RWPE1 (cell line): ENCODE measurements at places on chromosomes 12 and 14.

- no peak for DNase-seq
Measured at GRCh38 chr14:68864361-68864750, 71.5 kb upstream of the ZFP36L1 start.

DNA sequence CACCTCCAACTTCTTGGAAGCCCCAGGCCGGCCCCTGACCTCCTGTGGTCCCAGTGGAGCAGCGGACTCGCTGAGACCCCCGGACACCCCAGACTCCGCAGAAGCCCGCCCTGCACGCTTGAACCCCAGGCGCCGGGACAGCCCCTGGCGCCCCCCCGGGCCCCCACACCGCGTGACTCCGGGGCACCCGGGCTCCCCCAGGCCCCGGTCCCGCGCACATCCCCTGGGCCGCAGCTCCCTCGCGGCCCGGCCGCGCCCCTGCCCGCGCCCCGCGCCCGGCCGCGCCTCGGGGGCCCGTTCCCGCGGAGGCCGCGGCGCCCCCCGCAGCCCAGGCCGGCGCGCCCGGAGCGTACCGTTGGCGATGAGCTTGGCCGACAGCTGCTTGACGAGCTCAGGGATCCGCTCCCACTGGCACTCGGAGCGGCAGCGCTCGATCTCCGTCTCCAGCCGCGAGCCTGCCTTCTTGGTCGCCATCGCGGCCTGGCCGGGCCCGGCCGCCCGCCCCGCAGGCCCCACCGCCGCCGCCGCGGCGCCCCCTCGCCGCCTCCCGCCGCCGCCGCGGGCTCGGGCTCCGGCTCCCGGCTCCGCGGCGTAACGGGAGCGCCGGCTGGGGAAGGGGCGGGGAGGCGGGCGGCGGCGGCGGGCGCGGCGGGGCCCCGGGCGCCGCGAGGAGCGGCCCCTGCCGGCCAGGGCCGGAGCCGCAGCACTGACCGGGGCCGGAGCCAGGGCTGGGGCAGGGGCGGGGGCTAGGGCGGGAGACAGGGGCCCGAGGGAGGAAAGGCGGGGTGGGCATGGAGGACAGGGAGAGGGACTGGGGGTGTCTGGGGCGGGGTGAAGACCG, at the start of gene TTC7B:
Gene TTC7B, minus strand, starts transcription at position 609 of the 841 bp plus-strand sequence. Its CDS starts 135 bp downstream, at position 474.
- peak; percentile 80 for DNase-seq

GRCh38 chr12:80400571-80400991, 43.5 kb upstream of the PTPRQ start:
- no peak for DNase-seq

GRCh38 chr12:104285740-104286515, 17.6 kb upstream of the EID3 start:
- peak; percentile 77 for DNase-seq

DNA sequence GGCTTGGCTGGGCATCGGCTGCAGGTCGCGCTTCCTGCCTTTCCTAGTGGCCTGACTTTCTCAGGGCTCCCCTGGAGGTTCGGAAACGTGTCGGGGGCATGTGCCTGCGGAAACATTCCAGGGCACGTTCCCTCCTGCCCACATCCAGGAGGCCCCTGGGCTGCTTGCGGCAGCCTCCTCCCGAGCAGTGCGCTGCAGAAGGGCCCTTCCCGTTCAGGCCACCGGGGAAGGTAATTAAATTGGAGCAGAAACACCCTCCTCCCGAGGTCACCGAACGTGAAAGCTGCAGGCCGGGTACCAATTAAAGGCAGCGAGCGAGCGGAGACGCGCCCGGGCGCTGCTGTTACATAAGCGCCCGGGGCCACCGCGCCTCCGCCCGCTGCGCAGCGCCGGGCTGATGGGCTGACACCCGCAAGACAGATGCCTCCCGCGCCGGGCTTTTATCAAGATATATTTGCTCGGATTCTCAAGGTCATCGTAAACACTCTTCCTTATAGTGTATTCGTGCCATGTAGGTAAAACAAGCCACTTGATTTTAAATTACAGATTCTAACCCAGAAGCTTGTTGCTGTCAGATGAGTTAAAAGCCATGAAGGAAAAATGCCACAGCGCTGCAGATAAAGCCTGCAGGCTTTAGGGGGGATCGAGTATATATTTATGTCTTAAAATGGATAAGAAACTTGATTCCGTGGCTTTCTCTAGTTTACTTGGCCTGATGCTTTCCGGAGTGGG, 31.4 kb downstream of the SSPN start:
- peak; percentile 56 for DNase-seq

GRCh38 chr12:72738811-72739210, 466.6 kb downstream of the TRHDE start:
- no peak for DNase-seq

GRCh38 chr14:74514471-74514941, 20.9 kb downstream of the ISCA2 start:
- DNase-seq: no peak

GRCh38 chr12:56021889-56022497, 1.1 kb downstream of the IKZF4 start:
- DNase-seq: no peak

- no peak for DNase-seq
Measured at GRCh38 chr14:104747876-104748275, 5.1 kb upstream of the SIVA1 start.

GRCh38 chr12:69534389-69534822, 50.9 kb upstream of the CCT2 start:
- peak; percentile 87 for DNase-seq

DNA sequence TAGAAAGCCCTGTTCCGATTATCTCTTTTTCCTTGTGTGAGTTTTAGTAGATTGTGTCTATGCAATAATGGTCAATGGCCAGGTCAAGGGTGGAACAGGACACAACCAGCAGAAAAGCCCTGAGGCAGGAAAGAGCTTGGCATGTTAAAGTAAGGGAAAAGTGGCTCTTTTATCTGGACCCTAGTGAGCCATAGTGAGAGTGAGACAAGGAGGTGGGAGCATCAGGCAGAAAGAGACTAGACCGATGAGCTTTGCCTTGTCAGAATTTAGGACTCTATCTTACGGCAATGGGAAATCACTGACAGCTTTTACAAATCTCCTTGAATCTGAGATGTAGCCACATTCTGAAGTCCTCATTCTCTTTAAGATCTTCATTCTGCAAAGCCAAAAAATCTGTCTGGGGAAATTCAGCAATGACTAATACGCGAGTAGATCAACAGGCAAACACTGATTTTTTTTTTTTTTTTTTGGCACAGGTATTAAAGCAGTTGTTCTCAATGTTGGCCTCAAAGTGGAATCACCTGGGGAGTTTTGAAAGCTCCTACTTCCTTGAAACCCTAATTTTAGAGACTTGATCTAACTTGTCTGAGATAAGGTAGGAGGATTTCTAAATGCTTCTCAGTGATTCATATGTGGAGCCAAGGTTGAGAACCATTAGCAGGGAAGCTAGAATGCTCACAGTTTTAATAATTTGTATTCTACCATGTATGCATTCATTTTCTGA, 33.9 kb downstream of the TMEM19 start:
- peak; percentile 73 for DNase-seq

GRCh38 chr14:94963051-94963450, 193.1 kb upstream of the GSC start:
- no peak for DNase-seq

GRCh38 chr12:42571327-42572009, 18.1 kb downstream of the PRICKLE1 start:
- DNase-seq: no peak

DNA sequence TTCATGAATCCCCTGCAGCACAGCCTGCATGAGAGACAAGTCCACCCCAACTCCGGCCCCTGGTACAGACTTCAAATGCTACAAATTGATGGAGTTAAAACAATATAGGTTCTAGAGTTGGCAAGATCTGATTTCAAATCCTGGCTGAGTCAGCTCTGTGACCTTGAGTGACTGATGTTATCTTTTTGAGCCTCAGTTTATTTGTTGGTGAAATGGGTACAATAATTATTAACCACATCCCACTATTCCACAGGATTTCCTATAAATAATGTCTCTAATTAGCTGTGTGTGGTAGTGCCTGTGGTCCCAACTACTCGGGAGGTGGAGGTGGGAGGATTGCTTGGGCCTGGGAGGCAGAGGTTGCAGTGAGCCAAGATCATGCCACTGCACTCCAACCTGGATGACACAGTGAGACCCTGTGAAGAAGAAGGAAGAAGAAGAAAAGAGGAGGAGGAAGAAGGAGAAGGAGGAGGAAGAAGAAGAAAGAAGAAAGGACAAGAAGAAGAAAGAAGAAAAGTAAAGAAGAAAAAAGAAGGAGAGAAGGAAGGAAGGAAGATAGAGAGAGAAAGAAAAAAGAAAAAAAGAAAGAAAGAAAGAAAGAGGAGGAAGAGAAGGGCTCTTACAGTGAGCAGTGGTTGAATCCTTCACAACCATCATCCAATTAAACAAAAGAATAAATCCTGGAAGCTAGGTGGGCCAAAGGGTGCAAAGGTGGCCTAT, 39.7 kb upstream of the DICER1 start:
- no peak for DNase-seq

DNA sequence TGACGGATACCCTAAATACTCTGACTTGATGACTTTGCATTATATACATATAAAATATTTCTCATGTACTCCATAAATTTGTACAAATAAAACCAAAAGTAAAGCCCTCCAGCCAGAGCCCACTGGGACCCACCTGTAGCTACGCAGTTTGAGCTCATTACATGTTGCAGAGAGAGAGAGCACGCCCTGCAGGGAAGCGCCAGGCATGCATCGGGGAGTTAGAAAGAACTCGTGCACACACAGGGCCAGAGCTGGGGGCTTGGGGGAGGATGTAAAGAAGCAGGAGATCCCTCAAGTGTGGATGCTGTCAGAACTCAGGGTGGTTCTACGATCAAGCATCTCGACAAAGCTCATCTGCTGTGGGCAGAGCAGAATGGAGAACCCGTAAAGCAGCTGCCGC, 178.5 kb upstream of the RTL1 start:
- no peak for DNase-seq

DNA sequence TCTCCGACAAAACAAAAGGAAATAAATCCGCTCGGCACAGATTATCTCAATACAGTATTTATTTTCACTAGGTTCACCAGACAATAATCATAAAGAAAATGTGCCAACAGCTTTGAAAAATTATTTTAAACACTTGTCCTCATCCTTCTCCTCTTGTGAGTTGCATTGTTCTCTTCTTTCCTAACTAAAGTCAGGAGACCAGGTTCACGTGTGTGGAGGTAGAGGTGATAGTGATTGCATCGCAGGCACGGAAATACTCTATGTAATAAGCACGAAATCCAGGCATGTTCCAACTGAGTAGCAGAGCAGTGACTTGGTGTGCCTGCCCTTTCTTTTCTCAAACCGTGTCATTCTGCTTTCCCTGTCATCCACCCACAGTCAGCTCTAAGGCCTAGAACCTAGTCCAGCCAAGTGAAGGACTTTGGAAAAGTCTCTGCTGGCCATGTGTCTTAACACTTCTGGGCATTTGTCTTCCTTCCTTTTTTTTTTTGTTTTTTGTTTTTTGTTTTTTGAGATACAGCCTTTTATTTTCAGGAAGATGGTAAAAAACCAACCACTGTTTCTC, 939 bp upstream of the SEL1L start:
- no peak for DNase-seq

- no peak for DNase-seq
Measured at GRCh38 chr14:51386983-51387735, 147.1 kb downstream of the TMX1 start.

DNA sequence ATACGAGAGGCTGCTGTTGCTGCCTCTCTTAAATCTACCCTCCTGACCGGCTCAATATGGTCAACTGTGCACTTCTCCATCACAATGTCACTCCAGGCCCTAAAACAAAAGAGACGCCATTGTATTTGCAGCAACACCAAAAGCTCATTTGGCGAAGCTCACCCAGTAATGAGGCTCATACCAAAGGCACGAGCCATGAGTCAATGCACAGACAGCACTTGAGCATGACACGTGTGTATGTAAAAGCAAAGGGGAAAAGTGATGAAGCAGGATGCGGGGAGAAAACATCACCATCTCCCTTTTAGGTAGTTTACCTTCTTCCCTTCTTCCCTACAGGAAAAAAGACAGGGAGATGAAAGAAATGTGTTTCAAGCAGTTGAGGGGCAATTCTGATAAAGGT, 150.3 kb downstream of the FOXN3 start:
- no peak for DNase-seq

DNA sequence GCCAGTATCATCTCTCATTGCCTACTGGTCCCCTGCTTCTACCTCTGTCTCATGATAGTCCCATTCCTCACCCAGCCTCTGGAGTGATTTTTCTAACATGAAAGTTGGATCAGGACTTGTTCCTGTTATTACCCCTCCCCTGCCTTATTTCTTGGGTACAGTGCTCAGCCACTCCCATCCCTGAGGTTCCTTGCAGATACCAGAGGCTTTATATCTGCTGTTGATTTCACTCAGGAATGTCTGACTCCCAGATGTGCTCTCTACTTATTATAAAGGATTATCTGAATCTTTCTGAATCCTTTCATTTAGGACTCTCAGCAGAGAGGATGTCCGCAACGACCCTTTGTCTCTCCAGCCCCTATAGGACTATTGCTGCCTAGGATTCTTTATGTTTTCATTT, 111.2 kb downstream of the LRRK2 start:
- no peak for DNase-seq

- DNase-seq: no peak
Measured at GRCh38 chr12:69886109-69886508, 61.1 kb downstream of the MYRFL start.

DNA sequence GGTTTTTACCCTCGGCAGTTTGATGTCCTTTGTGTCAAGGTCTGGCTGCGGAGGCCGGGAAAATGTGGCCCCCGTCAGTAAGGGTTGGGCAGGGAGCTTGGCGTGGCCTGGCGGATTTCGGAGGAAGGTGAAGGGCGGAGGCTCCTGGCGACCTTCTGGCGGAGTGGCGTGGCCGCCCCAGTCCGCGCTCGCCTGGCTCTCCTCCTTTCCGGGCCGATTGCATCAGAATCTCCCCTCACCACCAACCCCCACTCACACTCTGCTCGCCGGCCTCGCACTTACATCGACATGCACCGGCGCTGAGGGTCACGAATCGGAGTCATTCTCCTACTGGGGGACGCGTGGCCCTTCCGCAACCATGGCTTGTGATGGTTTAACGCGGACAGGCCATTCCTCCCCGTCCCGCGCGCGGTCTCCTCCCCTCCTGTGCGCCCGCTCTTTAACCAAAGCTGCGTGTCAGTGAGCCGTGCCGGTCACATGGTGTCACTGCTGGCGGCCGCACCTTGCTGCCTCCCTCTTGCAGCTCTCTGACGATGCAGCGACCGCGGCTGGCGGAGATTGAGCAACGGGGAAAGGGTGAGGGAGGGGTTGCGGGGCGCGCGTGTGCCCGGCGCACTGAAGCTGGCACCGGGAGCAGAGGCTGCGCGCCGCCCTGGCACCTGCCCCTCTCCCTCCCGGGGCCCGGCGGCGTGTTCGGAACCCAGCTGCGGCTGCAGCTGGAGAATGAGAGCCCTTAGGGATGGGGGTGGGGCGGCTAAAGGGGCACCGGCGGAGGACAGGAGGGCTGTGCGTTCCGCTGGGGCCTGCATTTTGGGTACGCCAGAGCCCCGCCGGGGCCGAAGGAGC, at the start of gene SLC38A1:
Gene SLC38A1, minus strand, starts transcription at position 461 of the 846 bp plus-strand sequence. CDS start 29,243 bp downstream, outside the sequence.
- DNase-seq: peak; percentile 84

DNA sequence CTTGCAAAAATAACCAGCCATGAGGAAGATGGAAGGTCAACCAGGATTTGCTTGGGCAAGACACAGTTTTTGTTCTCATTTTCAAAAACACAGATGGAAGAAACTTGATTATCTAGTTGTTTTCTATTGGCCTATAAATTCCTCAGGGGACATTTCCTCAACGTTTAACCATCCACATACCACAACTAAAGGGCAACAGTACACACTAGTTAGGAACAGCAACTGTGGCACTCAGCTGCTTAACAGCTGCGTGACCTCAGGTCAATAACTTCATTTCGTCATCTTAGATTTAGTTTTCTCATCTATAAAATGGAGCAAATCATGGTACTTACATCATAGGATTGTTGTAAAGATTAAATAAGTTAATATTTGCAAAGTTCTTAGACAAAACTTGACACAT, 18.7 kb downstream of the SSTR1 start:
- DNase-seq: no peak

- DNase-seq: no peak
Measured at GRCh38 chr12:6608592-6609281, 1.6 kb upstream of the CHD4 start.
